ENCODE measurements at places on chromosomes 3 and 15. TPM values are rescaled to one million over a fixed set of nuclear protein-coding genes. Genes with fewer than 3 reads are reported as not detected.
A peak's percentile ranks its signal among the peaks of the same experiment; 100 is the strongest.

Gene FBXO40
- not detected for total RNA-seq

DNA sequence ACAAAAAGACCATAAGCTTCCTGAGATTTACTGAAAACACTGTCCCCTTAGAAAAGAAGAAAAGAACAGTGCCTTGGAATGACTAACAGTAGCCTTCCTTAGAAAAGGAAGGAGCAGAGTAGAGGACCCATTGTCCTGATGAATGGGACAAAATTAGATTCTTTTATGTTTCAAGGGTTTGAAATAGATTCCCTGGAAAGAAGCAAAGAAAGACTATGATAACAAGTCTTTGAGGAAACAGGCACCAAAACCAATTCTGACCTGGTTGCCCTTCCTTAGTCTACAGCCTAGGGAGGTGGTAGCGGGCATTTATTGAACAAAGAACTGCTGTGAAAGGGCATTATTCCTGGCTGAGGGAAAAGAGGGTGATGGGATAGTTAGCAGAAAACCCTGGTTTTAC, 1024.8 kb downstream of the TBL1XR1 start:
- H3K36me3 ChIP-seq = no peaks in the 10 kb centered on the region
- no peak overlapping the region for H3K4me3 ChIP-seq
- no peak for DNase-seq
- H3K27me3 ChIP-seq = no peaks in the 10 kb centered on the region
- H3K27ac ChIP-seq = no peak overlapping the region
- no peaks in the 10 kb centered on the region for H3K4me1 ChIP-seq

DNA sequence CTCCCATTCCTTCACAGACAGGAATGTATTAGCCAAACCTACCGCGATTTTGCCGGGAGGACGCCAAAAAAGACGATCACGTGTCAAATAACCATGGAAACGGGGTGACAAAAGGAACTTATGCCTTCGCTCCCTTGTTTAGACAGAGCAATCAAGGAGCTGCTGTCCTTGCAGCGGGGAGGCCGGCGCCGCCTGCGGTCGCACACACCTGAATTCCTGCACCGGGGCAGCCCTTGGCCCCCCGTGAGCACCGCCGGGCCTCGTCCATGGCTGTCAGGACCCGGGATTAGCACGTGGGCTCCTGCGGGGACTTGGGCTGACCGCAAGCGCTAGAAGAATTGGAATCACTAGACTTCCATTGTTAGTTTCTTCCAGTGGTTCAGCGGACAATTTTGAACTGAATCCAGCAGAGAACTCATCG, 193.1 kb downstream of the SHQ1 start:
- peaks cover 24% of the 10 kb centered on the region for H3K4me1 ChIP-seq
- no peak overlapping the region for H3K27ac ChIP-seq
- peaks cover 10% of the 10 kb centered on the region for H3K27me3 ChIP-seq
- no peak for DNase-seq

- H3K36me3 ChIP-seq = no peaks in the 10 kb centered on the region
- DNase-seq = peak; percentile 60
- peak overlapping the region; percentile 44 for H3K27ac ChIP-seq
- peaks cover 53% of the 10 kb centered on the region for H3K27me3 ChIP-seq
These were observed 963 bp upstream of the NTRK3 start for GRCh38 chr15:88257311-88258092.

- peaks cover 1% of the 10 kb centered on the region for H3K27me3 ChIP-seq
- H3K36me3 ChIP-seq = no peaks in the 10 kb centered on the region
- DNase-seq = no peak
- no peaks in the 10 kb centered on the region for H3K4me1 ChIP-seq
These were observed 79.3 kb downstream of the DNAH12 start for GRCh38 chr3:57464801-57465200.

GRCh38 chr3:27380433-27381357, 11.5 kb upstream of the NEK10 start:
- H3K27ac ChIP-seq = no peak overlapping the region
- H3K4me1 ChIP-seq = peaks cover 6% of the 10 kb centered on the region
- peaks cover 17% of the 10 kb centered on the region for H3K36me3 ChIP-seq
- H3K4me3 ChIP-seq = no peak overlapping the region
- no peak for DNase-seq

Gene GOLIM4
- 4.1 TPM for total RNA-seq

Gene CCR8
- total RNA-seq = 0.75 TPM

DNA sequence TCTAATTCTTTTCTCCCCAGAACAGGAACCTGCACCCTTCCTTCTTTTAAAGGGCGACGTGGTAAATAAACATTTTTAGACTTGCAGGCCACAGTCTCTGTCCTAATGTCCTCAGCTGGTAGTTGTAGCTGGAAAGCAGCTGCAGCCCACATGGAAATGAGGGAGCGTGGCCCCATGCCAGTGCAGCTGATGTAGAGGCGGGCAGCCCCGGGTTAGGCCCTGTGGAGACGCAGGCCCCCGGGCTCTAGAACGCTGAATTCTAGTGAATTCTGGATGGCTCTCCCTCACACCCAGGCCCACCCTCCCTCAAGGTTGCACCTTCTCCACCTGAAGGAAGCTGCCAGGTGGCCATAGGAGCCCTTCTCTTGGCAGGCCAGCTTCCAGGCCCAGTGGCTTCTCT, 52.3 kb downstream of the PGPEP1L start:
- no peak overlapping the region for H3K4me3 ChIP-seq
- no peaks in the 10 kb centered on the region for H3K27me3 ChIP-seq
- H3K36me3 ChIP-seq = peaks cover 27% of the 10 kb centered on the region
- DNase-seq = no peak
- peaks cover 17% of the 10 kb centered on the region for H3K4me1 ChIP-seq
